ENCODE measurements at places on chromosomes 6 and 20. TPM values are rescaled to one million over a fixed set of nuclear protein-coding genes. Genes with fewer than 3 reads are reported as not detected.

HLA-DQB1 gene
- 5.4 TPM for total RNA-seq

GNAS gene
- total RNA-seq: 1,905 TPM

IL17A gene
- total RNA-seq: not detected

MEP1A gene
- not detected for total RNA-seq

GRCh38 chr20:25148982-25149846 is 46.3 kb upstream of the ENTPD6 start:
- peaks cover 22% of the 10 kb centered on the region for H3K27me3 ChIP-seq
- H3K4me1 ChIP-seq: peaks cover 8% of the 10 kb centered on the region
- H3K36me3 ChIP-seq: no peaks in the 10 kb centered on the region
- H3K27ac ChIP-seq: no peak overlapping the region
- no peak for DNase-seq

- H3K4me1 ChIP-seq: peaks cover 38% of the 10 kb centered on the region
- no peak overlapping the region for H3K4me3 ChIP-seq
- H3K27ac ChIP-seq: no peak overlapping the region
- H3K36me3 ChIP-seq: no peaks in the 10 kb centered on the region
- no peak for DNase-seq
- no peaks in the 10 kb centered on the region for H3K27me3 ChIP-seq
Measured at GRCh38 chr6:145882121-145882531, 67.5 kb upstream of the FBXO30 start.

DNA sequence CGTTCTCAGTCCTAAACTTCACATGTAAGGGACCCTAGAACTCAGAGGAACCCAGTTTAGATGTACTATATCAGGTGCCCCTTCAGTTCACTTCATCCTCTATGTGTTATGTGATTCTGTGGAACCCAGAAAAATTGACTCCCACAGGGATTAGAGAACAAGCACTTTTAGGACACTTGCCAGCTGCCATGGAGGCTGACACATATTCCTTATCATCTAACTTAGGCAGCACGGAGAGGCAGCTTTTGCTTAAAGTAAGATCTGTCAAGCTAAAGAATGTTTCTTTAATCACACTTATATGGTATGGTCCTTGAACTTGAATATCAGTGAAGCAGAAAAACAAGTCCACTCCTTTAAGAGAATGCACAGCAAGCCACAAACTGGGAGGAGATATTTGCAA is 701.5 kb upstream of the ID4 start:
- no peaks in the 10 kb centered on the region for H3K4me1 ChIP-seq
- no peak overlapping the region for H3K27ac ChIP-seq
- no peak overlapping the region for H3K4me3 ChIP-seq
- DNase-seq: no peak

GRCh38 chr6:152018876-152019275 is 211.4 kb downstream of the ESR1 start:
- H3K27ac ChIP-seq: no peak overlapping the region
- H3K27me3 ChIP-seq: no peaks in the 10 kb centered on the region
- no peaks in the 10 kb centered on the region for H3K36me3 ChIP-seq
- no peak for DNase-seq
- H3K4me1 ChIP-seq: peaks cover 3% of the 10 kb centered on the region

DNA sequence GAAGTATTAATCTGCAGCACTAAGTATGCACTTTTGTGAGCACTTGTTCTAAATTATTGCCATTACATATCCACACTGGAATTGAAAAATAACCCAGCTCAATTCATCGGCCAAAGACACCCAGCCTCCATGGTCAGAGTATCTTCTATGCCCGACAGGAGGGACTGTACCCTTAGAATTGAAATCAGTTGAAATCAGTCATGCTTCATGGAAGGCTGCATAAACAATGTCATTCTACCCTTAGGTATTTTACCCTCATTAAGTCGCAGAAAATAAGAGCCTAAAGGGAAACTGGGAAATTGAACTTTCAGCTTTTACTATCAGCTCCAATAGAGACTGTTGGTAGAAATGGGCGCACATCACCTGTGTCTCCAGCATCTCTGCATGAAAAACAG is 2.9 kb upstream of the RAMACL start:
- H3K4me1 ChIP-seq: peaks cover 40% of the 10 kb centered on the region
- H3K27me3 ChIP-seq: no peaks in the 10 kb centered on the region
- no peaks in the 10 kb centered on the region for H3K36me3 ChIP-seq
- no peak overlapping the region for H3K27ac ChIP-seq
- no peak for DNase-seq

- H3K27ac ChIP-seq: no peak overlapping the region
- no peak overlapping the region for H3K4me3 ChIP-seq
- no peaks in the 10 kb centered on the region for H3K27me3 ChIP-seq
- H3K36me3 ChIP-seq: no peaks in the 10 kb centered on the region
Measured at GRCh38 chr6:144955392-144955791, 670.3 kb downstream of the UTRN start.

DNA sequence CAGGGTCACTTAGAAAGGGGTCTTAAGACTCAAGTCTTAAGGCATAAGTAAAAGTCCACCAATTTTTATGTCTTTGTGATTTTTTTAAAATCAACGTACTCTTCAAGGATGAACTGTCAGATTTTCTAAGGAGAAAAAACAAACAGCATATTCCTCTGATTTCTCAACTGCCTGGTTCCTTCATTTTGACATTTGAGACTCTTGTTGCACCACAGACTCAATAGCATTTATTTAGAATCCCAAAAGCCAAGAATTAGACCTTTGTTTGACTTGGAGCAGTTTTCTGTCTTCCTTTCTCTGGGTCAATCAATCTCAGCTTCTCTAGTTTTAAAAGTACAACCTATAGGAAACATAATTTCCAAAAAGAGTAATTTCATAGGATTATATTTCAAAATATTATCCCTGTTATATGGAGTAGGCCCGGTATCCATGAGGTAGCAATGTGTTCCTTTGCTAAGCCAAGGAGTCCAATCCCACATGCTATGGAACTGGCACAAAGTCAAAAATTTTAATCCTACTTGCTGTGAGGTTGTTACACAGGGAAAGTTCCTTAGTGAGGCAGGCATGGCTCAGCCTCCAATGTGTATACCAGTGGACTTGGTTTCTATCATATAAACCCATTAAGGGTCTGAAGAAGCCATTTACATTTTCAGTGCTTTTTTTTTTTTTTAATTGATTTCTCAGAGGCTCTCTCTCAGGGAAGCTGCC is 405.7 kb downstream of the KIF16B start:
- no peaks in the 10 kb centered on the region for H3K4me1 ChIP-seq
- no peak for DNase-seq
- H3K4me3 ChIP-seq: no peak overlapping the region
- H3K27ac ChIP-seq: no peak overlapping the region
- no peaks in the 10 kb centered on the region for H3K36me3 ChIP-seq
- H3K27me3 ChIP-seq: no peaks in the 10 kb centered on the region

All from psoas muscle (tissue), 8 donors.